COR-L47 (cell line): ENCODE measurements at places on chromosomes 4 and X.

GRCh38 chrX:153494541-153495361 lies at the start of gene BGN:
Gene BGN, plus strand, starts transcription at chrX:153494980. Its CDS starts 9,652 bp downstream, at chrX:153504632.
- DNase-seq: peak; percentile 24

DNA sequence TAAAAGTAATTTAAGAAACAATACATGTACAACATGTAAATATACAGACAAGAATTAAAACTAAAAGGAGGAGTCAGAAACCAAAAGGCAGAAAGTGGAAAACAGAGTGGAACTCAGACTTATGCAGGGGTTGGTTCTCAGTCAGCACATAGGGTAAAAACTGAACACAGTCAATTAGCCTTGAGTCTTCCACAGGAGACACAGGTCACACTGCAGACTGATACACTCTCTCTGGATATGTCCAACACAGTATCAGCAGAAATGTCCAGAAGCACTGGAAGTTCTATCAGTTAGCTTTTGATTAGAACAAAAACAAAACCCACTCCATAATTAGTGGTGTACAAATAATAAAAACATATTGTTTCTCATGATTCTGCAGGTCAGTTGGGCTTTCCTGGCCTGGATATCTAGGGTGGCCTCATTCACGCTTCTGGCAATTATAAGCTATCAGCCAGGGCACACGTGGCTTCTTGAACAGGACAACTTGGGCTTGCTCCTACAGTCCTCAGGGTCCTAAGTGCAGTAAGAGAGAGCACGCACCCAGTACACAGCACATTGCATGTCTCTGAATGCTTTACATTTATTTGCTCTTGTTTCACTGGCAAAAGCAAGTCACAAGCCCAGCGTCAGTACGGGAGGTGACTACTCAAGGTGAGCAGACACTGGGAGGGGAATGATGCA lies 21.6 kb downstream of the TEC start:
- DNase-seq: no peak

DNA sequence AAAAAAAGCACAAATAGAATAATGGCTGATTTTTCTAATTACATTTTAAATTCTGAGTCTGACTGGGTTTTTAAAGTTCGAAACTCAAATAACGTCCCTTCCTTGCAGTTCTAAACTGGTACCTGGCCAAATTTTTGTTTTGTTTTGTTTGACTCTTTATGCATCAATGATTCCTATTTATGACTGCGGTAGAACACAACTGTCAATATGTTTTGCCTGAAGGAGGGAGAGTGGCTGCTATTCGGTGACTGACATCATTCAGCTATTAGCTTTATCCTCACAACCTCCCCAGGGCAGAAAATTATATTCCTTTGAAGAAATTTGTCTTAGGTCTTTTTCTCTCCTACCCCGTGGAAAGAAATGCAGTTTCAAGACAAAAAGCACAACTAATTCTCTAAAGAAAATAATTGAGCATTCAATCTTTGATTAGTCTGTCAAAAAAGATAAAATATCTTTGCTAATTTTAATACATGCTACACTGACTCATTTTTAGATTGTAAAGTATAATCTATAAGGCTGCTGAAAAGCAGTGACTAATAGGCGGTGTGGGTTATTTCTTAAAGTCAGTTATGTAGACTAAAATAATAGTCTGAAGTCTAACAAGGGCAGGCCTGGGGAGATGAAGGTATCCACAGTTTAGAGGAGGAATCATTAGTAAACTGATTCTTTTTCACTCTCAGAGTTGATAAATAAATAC lies 61.9 kb downstream of the TMEM150C start:
- DNase-seq: peak; percentile 31

DNA sequence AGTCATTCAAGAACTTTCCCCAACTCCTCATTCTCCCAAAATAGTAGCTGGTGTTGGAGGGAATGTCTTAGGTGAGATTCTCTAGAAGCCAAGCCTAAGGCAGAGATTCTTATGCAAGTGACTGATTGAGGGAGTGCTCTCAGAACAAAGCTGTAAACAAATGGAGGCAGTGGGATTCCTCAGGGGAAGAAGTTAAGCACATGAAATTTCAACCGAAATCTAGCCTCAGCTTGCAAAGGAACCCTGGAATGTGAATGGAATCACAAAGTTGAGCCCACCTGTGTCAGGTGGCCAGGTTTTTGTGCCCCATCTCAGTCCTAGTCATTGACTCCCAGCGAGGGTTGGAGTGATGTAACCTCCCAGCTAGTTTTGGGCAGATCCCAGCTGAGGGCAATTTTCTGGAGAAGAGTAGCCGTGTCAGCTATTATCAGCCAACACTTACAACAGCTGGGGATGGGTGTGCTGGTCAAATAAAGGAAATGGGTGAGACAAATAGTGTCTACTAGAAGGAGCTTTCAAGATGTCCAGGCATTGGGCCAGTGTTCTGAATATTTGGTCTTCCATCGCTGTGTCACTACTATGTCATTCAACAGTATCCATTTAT lies 29.7 kb upstream of the FGF2 start:
- no peak for DNase-seq

GRCh38 chr4:155037031-155037430 lies 171.4 kb upstream of the NPY2R start:
- no peak for DNase-seq

DNA sequence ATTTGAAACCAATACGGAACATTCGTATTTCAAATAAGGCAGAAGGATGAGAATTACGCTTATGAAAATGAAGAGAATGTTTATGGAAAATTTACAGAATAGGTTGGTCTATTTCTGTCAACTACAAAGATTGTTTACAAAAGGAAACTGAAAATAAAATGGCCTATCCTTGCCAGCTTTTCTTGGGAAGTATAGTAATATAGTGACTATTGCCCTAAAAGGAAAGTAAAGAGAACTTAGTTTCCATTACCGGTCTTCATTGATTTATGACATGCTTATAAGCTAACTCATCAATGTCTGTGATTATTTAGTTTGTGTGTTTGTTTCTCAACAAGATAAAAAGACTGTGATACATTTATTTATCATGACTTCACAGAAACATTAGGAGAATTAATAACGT lies 2.9 kb upstream of the SPRY1 start:
- no peak for DNase-seq

DNA sequence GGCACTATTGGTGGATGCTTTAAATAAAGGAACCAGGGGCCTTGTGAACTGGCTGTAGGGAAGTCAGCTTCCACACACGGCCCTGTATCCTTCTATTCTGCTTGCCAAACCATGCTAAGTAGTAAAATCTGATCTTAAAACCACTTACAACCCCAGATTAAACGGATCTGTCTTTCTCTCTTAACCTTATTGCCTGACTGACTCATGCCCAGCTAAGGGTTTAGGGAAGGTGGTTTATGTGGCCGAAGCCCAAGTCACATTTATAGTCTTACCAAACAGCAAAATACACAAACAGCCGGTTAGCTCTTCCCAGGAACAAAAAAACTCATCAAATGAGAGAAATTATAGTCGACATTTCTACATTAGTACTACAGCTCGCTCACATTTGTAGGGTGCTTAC lies 988.4 kb upstream of the TENM3 start:
- DNase-seq: no peak

DNA sequence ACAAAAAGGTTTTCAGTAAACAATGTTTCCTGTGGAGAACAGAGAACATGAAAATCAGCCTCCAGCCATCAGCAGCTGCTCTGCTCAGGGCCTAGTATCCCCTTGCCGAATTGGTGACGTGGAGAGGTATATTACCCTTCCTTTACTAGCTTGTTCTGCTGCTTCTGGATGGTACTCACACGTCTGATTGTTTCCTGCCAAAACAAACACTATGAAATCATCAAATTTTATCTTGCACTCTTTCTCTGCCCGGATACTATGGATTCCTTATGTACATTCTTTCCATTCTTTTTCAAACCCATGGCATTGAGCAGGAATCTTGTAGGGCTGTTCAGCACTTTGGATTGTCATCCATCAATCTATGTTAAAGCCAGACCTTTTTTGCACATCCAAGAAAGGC lies 18.8 kb upstream of the METAP1 start:
- no peak for DNase-seq

DNA sequence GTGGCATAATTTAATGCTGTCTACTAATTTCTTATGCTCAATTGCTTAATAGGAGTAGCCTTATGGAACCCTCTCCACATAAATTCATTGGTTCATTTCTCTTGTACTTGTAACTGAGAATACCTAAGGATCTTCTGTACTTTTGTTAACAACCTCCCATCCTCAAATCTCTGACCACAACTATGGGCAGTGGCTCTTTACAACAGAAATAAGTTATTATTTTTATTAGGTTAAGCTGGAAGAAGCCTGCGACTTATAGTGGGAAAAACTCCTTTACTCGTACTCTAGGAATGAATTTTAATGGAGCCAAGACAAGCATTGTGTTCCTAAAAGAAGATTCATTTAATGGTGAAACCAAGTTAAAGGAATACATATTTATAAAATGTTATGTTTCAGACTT lies 337.1 kb upstream of the CTSO start:
- no peak for DNase-seq

DNA sequence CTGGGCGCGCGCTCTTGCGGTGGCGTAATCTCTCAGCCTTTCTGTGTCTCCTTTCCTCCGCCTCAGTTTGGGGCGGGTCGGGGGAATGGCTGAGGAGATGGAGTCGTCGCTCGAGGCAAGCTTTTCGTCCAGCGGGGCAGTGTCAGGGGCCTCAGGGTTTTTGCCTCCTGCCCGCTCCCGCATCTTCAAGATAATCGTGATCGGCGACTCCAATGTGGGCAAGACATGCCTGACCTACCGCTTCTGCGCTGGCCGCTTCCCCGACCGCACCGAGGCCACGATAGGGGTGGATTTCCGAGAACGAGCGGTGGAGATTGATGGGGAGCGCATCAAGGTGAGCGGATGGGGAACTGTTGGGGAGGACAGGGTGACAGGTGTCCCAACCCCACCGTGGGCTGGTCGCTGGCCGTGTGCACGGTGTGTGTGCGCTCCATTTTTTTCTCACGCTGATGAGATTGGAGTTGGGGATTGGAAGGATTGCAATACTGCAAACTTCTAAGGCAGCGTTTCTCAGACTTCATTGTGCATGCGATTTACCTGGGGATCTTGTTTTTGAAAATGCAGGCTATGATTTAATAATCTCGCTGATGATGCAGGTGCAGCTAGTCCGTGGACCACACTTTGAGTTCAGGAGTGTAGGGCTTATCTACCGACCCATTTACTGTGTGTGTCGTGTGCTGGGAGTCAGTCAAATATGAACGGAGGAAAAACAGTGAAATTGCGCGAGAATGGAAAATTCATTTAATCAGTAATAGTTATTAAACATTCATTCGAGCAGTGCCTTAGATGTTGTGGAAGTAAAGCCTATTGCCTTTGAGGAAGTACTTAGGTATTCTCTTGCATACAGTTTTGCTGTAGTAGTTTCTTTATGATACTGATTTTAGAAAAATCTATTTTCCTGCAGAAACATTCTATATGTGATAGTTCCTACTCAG lies at the start of gene RAB33B:
RAB33B (plus strand) TSS at position 11 of the 935 bp plus-strand sequence; CDS start at position 86, 75 bp downstream.
- DNase-seq: no peak

- DNase-seq: no peak
These were observed 62.1 kb downstream of the SH3KBP1 start for GRCh38 chrX:19825271-19825670.

GRCh38 chrX:11261260-11261659 lies 32.0 kb upstream of the AMELX start:
- DNase-seq: no peak

- DNase-seq: no peak
These were observed 308.5 kb downstream of the CAMK2D start for GRCh38 chr4:113452868-113453620.

GRCh38 chr4:52248820-52249219 lies 197.7 kb downstream of the SPATA18 start:
- no peak for DNase-seq

GRCh38 chr4:68907245-68907644 lies 44.4 kb downstream of the UGT2A3 start:
- no peak for DNase-seq

DNA sequence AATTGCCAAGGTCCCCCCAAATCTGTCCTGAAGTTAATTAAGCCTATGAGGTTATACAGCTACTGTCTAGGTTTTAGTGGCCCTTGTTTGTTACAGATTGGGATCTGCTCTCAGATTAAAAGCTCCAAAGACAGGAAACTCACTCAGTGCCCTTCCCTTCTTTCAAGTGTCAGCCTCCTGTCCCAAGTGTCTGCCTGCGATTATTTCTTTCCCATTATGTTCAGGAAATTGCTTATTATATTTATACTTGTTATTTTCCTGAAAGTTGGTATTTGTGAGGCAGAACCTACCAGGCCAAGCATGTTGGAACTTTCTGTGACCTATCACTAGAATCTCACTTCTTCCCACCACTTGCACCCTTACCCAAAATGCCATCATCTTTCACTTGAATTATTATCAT lies 173.2 kb downstream of the AREG start:
- DNase-seq: no peak

GRCh38 chrX:125205918-125206665 lies 113.6 kb upstream of the TEX13C start:
- peak; percentile 60 for DNase-seq

GRCh38 chr4:59655996-59656395 lies 1544.1 kb upstream of the ADGRL3 start:
- DNase-seq: no peak

DNA sequence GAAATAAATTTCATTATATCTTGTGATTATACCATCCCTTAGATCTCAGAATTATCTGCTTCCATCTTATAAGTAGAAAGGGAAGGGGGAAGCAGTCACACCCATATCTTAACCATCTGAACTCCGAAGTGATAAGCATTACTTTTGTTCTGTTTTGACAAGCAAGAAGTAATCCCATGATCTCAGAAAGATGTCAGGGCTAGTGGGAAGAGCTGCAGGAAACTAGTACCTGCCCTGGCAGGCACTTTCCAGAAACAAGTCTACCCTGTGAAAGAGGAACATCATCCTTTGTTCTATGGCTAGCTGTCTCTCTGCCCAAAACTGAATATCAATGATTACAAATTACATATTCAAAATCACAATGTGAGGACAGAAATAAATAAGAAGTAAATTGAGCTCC lies 244.4 kb downstream of the SPOCK3 start:
- no peak for DNase-seq

DNA sequence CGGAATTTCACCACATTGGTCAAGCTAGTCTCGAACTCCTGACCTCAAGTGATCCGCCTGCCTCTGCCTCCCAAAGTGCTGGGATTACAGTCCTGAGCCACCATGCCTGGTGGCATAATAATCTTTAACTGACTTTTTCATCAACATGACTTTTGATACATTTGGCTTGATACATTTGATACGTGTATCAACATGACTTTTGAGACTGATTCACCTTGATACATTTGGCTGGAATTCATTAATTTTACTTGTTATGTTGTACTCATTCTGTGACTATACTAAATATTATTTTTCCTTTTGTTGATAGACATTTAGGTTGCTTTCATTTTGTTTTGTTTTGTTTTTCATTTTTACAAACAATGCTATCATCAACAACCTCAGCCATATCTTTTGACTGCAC lies 6.3 kb downstream of the TMEM154 start:
- no peak for DNase-seq

DNA sequence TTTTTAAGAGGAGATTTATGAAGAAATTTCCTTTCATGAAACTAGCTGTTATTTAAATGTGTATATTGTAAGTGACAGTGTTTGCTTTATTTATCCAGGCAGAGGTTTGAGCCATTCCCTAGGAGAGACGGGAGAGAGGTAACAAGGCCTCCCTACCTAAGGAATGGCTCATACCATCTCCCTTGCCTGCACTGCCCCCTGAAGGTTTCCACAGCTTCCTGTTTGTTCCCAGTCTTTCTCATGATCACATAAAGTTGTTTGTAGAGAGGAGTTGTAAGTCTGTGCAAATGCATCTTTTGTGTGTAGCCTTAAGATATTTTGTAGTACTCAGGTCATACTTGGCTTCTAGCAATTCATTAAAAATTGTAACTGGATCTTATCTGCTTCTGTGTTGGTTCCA lies 1504.5 kb upstream of the PCDH10 start:
- no peak for DNase-seq
